Kidney (tissue), 22 donors: ENCODE measurements at places on chromosomes 4 and X.

DNA sequence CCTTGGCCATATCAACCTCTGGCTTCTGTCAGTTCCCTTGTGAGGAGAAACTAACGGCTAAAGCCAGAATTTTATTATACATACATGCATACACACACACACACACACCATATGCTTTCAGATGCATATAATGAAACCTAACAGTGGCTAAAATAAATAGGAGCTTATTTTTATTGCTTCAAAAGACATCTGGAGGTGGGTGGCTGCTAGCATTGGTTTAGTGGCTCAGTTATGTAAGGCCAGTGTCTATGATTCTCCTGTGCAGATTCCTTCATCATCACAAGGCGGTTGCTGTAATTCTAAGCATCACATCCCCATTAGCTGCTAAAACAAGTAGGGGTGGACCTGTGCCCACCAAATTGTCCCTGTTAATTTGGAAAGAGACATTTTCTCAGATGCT is 110.8 kb downstream of the MAPK10 start:
- DNase-seq: no peak

DNA sequence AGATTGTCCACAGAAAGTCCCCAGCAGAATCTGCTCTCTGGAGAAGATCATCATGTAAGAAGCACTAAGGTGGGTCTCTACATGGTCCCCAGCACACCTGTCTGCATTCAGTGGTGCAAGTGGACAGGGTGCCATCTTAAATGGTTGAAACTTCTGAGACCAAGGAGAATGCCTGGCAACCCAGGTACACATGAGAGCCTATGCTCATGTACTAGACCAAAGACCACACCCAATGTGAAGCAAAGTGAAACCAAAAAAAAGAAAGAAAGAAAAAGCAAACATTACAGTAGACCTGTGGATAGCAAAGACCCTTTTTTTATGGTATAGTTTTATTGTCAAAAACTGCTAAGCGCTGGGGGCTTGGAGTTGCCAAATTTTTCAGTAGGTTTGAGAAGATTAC is 15.0 kb downstream of the CD40LG start:
- no peak for DNase-seq

DNA sequence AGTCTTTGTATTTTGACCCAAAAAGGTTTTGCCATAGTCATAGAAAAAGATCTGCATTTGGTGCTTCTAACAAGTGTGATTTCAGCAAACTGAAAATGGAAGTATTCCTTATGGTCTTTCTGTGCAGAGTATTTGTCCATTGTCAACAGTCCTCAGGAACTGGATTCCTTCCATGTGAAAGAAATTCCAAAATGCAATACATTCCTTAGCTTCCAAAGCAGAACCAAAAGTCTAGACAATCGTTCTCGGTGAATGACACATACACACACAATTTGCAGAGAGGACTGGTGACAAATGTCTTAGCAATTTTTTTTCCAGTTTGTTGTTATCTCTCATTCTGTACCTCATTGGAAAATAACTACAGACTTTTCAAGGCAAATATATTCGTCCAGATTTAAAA is 562.2 kb upstream of the SLIT2 start:
- no peak for DNase-seq

DNA sequence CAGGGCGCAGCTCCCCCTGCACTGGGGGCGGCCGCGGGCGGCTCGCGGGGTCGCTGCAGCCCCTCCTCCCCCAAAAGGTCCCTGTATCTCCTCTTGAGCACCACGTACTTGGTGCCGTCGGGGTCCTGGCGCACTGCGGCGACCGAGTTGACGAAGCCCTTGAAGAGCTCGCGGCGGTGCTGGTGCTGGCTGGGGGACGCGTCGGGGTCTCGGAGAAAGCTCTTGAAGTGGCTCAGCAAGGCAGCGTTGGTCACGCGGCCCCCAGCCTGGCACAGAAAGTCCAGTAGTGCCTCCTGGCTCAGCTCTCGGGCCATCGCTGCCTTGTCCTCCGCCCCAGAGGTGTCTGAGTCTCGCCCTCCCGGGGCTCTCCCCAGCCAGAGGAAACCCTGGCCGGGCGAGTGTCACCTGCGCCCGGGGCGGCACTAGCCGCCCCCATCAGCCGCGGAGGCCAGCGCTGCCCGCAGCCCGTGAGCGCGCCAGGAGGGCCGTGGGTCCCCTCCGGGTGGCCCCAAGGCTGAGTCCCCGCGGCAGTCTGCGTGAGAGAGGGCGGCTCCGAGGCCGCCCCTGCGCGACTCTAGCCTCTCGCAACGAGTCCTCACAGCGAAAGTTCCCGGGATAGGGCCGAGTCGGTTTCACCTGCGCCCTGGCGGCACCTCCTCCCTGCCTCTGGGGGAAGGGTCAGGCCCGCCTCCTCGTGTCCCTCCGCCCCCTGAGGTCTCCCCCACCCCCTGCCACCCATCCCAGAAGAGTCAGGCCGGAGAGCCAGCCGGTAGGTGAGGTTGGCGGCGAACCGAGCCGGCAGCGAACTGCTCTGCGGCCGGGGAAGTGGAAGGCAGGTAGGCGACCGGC is at the start of gene SOWAHB:
Gene SOWAHB (minus strand): TSS at position 609 of the 849 bp plus-strand sequence. CDS start 295 bp downstream, at position 314.
- DNase-seq: peak; percentile 90

DNA sequence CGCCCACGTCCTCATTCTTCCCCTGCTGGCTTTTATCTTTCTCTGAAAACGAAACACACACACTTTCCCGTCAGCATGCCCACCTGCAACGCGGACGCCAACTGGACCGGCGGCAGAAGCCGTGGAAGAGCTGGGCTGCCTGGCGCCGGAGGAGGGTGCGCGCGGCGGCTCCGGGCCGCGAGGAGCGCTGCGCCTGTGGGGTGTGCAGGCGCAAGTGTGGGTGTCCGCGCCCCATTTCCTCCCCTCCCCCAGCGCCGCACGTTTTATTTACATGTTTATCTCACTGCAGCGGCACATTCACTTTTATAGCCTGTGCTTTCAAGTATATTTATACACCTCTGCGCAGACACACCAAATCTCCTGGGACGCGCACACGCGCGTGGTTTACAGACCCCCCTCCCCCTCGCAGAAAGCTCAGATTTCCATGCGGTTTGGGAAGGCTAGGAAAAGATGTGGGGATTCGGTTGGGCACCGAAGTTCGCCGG is 1.5 kb downstream of the PITX2 start:
- peak; percentile 59 for DNase-seq
